ENCODE measurements at places on chromosomes 3 and 15.
A peak's percentile ranks its signal among the peaks of the same experiment; 100 is the strongest.

DNA sequence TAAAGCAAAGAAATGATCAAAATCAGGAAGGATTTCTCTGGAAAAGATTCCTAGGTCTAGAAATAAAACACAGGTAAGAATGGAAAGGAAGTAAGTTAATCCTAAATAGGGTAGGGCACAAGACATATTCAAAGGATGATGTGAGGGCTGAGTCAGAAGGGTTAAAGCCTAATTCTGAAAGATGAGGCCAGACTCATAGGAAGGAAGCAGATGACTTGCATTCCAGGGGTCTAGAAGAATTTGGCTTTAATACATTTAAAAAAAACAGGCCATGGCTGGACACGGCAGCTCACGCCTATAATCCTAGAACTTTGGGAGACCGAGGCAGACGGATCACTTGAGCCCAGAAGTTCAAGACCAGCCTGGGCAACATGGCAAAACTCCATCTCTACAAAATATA lies 3.2 kb downstream of the SSR3 start:
- peaks cover 13% of the 10 kb centered on the region for H3K36me3 ChIP-seq
- no peak for DNase-seq
- no peak overlapping the region for H3K27ac ChIP-seq
- H3K27me3 ChIP-seq, result no peaks in the 10 kb centered on the region
- H3K4me3 ChIP-seq, result no peak overlapping the region
- H3K4me1 ChIP-seq, result peaks cover 36% of the 10 kb centered on the region

GRCh38 chr3:37944391-37944842 lies 46.2 kb upstream of the VILL start:
- H3K27me3 ChIP-seq, result no peaks in the 10 kb centered on the region
- H3K36me3 ChIP-seq, result no peaks in the 10 kb centered on the region
- H3K4me3 ChIP-seq, result no peak overlapping the region
- peak; percentile 34 for DNase-seq
- H3K27ac ChIP-seq, result peak overlapping the region; percentile 50

DNA sequence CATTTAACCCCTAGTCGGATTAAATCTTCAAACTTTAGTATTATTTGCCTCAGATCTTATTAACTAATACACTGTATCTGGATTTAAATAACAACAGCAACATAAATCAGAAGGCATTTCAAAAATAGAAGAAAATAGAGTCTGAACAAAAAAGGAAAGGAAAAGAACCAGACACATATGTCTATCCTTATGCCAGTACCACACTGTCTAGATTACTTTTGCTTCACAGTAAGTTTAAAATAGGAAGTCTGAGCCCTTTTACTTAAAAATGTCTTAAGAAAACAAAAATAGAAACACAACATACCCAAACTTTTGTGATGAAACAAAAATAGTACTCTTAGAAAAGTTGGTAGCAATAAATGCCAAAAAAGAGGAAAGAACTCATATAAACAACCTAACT lies 1615.8 kb downstream of the SI start:
- DNase-seq, result no peak
- H3K4me1 ChIP-seq, result no peaks in the 10 kb centered on the region
- no peak overlapping the region for H3K27ac ChIP-seq

GRCh38 chr15:55277116-55277564 lies 12.5 kb downstream of the RAB27A start:
- no peaks in the 10 kb centered on the region for H3K27me3 ChIP-seq
- no peaks in the 10 kb centered on the region for H3K36me3 ChIP-seq
- peaks cover 25% of the 10 kb centered on the region for H3K4me1 ChIP-seq
- peak overlapping the region; percentile 85 for H3K27ac ChIP-seq
- no peak for DNase-seq

GRCh38 chr3:115658032-115658336 lies 34.7 kb downstream of the GAP43 start:
- H3K36me3 ChIP-seq, result no peaks in the 10 kb centered on the region
- peaks cover 7% of the 10 kb centered on the region for H3K4me1 ChIP-seq
- no peak for DNase-seq
- H3K4me3 ChIP-seq, result peak overlapping the region; percentile 58
- no peaks in the 10 kb centered on the region for H3K27me3 ChIP-seq
- H3K27ac ChIP-seq, result peak overlapping the region; percentile 95

DNA sequence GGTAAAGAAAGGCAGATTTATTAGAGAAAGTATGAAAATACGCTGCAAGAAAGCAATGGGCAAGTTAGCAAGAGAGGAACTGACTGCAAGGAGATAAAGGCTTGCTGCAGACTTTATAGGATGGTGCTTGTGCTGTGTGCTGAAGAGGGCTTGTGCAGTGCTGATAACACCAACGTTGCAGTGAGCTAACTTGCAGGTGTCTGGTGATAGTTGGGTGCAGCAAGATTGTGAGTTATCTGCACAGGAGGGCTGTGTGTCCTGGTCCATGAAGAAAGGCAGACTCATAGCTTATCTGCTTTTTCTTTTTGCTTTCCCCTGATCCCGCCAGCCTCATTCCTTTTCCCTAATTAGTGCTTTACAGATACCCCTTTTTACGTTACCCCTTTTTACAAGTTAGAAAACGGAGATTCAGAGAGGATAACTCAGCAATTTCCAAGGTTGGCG lies 58.0 kb upstream of the ZNF148 start:
- no peak for DNase-seq
- no peaks in the 10 kb centered on the region for H3K27me3 ChIP-seq
- H3K27ac ChIP-seq, result no peak overlapping the region

DNA sequence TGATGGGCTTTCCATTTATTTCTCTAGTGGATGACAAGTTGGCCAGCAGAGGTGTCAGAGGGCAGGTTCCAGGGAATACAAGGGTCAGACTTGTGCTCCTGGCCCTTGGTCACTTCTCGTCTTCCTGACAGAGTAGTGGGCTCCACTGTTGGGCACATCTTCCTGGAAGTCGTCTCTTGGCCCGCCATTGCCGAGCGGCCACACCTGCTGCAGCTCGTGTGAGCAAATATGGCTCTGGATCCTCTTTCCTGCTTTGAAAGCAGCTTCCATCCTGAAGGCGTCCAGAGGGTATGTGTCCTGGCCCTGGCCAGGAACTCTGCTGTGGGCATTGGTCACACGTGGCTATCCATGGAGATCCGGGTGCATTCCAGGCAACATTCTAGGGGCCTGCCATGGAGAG lies 100.2 kb downstream of the SNRPN start:
- no peaks in the 10 kb centered on the region for H3K4me1 ChIP-seq
- H3K27ac ChIP-seq, result no peak overlapping the region
- H3K27me3 ChIP-seq, result no peaks in the 10 kb centered on the region
- no peak overlapping the region for H3K4me3 ChIP-seq
- peak; percentile 10 for DNase-seq

- H3K4me1 ChIP-seq, result no peaks in the 10 kb centered on the region
- no peak overlapping the region for H3K4me3 ChIP-seq
- peaks cover 6% of the 10 kb centered on the region for H3K36me3 ChIP-seq
- H3K27ac ChIP-seq, result no peak overlapping the region
Measured at GRCh38 chr3:132542577-132542976, 54.5 kb upstream of the ACKR4 start.

DNA sequence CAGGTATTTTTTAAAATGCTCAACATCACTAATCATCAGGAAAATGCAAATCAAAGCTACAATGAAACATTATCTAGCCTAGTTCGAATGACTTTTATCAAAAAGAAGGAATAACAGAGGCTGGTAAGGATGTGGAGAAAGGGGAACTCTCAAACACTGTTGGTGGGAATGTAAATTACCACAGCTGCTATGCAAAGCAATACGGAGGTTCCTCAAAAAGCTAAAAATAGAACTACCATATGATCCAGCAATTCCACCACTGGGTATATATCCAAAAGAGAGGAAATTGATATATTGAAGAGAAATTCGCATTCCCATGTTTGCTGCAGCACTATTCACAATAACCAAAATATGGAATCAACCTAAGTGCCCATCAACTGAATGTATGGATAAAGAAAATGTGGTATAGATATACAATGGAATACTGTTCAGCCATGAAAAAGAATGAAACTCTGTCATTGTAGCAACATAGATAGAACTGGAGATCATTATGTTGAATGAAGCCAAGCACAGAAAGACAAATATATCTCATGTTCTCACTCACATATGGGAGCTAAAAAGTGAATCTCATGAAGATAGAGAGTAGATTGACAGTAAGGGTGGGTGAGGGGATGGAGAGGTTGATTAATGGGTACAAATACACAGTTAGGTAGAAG lies 19.7 kb upstream of the CLN6 start:
- no peak overlapping the region for H3K27ac ChIP-seq
- H3K27me3 ChIP-seq, result no peaks in the 10 kb centered on the region
- no peak for DNase-seq
- H3K4me1 ChIP-seq, result no peaks in the 10 kb centered on the region

GRCh38 chr3:53495520-53496391 lies 1.3 kb downstream of the CACNA1D start:
- peaks cover 25% of the 10 kb centered on the region for H3K4me1 ChIP-seq
- H3K27me3 ChIP-seq, result peaks cover 25% of the 10 kb centered on the region
- H3K27ac ChIP-seq, result peak overlapping the region; percentile 75
- no peaks in the 10 kb centered on the region for H3K36me3 ChIP-seq

DNA sequence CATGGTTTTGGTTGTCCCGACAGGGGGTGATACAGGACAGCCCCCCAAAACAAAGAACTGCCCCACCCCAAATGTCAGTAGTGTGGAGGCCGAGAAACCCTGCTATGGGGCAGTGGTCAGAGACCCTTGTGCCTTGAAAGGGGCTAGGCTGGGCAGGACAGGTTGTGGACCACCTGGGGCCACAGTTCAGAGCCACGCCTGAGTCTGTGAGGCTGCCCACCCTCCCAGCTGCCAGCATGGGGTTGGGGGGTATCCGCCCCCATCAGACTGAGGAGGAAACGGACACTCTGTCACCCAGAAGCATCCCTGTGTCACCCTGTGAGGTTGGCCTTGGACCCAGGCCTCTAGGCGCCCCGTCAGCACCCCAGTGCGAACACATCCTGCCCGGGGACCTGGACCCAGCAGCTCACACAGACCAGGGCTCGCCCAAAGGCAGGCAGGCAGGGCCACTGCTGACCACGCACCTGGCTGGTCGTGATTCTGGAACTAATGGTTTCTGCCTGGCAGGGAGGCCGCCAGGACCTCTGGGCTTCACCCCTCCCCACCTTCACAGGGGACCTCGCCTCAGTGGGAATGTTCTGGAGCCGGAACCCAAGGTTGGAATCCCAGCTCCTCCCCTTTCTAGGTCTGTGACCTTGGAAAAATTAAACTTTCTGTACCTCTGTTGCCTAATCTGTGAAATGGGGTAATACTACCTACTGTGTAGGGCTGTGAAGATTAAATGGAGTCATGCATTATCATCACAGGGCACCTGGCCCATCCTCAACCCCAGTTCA lies 1.4 kb downstream of the SLC41A3 start:
- DNase-seq, result peak; percentile 72
- no peaks in the 10 kb centered on the region for H3K36me3 ChIP-seq
- H3K4me1 ChIP-seq, result peaks cover 12% of the 10 kb centered on the region
- no peaks in the 10 kb centered on the region for H3K27me3 ChIP-seq
- no peak overlapping the region for H3K27ac ChIP-seq
- H3K4me3 ChIP-seq, result no peak overlapping the region

DNA sequence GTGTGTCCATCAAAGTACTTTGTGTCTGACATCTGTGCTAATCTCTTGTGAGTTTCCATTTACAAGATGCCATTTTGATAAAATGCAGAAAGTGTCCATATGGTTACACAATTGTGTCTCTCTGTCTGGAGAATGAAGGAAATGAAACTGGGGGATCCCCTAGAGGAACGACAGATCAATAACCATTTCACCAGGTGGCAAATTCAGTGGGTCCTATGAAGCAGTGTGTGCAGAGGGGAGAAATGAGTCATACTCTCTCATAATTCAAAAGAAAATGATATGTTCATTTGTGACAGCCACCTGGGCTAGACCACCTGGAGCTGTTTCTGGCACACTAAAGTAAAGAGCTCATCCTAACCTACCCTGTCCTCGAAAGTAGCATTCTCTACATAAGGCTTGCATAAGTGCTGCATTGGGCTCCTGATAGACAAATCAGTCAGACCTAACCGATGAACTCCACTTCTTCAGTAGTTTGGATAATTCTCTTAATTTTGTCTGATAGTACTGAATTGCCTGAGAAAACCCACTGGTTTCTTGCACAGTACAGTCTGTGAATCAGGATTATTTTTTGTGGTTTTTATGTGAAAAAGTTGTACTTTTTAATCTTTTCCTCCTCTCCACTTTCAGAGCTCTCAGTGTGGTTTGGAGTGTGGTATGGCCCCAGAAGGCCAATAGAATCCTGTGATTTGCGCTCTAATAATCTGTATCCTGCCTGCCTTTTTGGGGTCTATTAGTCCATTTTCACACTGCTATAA lies 10.3 kb upstream of the CD47 start:
- no peaks in the 10 kb centered on the region for H3K27me3 ChIP-seq
- H3K4me3 ChIP-seq, result no peak overlapping the region
- no peak for DNase-seq

GRCh38 chr15:64454282-64454681 lies 6.1 kb upstream of the ZNF609 start:
- no peaks in the 10 kb centered on the region for H3K27me3 ChIP-seq
- no peak overlapping the region for H3K27ac ChIP-seq
- peaks cover 13% of the 10 kb centered on the region for H3K36me3 ChIP-seq
- no peak overlapping the region for H3K4me3 ChIP-seq
- peaks cover 12% of the 10 kb centered on the region for H3K4me1 ChIP-seq

DNA sequence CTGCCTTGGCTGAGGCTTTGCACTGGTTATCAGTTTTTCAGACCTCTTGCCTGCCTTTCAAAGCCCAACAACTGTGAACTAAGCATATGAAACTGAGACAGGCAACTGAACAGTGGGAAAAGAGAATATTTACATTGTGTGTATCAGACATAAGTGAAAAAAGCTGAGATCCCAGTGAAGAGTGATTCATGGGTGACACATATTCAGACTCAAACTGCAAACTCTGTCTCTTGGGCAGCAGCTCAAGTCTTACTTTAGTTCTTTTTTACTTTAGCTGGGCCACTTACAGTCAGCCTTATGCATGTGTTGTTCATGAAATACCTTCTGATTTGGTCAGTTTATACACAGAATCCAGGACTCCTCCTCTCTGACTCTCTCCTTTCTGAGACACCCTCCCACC lies 19.2 kb downstream of the SUCLG2 start:
- H3K4me1 ChIP-seq, result no peaks in the 10 kb centered on the region
- DNase-seq, result no peak

DNA sequence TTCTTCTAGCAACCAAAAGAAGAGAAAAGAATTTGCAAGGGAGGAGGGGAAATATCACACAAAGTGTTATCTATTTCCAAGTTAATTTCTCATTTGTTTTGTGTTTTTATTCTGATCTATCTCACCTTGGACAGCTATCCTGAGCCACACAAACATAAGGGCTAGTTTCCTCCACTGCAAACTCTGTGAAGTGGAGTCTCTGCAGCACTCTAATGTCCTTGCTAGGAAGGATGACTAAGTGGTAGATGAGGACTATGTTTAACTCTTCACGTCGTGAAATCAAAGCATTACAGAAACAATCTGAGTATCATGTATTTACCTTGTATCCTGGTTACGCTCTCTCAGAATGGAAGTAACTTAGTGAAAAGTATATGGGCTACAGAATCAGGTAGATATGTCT lies 33.9 kb upstream of the CHRM5 start:
- no peaks in the 10 kb centered on the region for H3K36me3 ChIP-seq
- no peak for DNase-seq
- H3K4me3 ChIP-seq, result no peak overlapping the region
- no peak overlapping the region for H3K27ac ChIP-seq
- no peaks in the 10 kb centered on the region for H3K4me1 ChIP-seq

GRCh38 chr15:101441696-101442095 lies 47.8 kb downstream of the PCSK6 start:
- H3K27ac ChIP-seq, result no peak overlapping the region
- no peaks in the 10 kb centered on the region for H3K36me3 ChIP-seq
- no peak for DNase-seq
- H3K4me1 ChIP-seq, result peaks cover 19% of the 10 kb centered on the region
- H3K4me3 ChIP-seq, result no peak overlapping the region

- H3K27me3 ChIP-seq, result no peaks in the 10 kb centered on the region
- peak; percentile 77 for DNase-seq
- H3K36me3 ChIP-seq, result no peaks in the 10 kb centered on the region
Measured at GRCh38 chr15:93036951-93037819, 51.8 kb downstream of the RGMA start.
